ENCODE measurements at places on chromosomes 11 and 22.

DNA sequence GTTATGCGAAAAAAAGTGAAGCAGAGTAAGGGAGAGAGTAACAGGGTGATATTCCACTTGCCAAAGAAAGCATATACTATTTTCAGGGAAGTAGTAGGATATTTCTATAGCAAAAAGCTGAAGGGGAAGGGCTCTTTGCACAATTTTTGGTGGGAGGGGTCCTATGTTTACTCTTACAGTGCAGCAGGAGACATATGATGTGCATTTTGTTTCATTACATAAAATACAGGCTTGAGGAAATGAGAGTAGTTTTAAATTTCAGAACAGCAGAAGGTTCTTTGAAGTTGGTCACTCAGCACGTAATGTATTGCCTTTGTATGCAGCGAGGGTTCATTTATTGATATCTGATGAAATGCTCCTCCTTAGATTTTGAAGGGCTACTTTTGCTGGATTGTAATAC lies 3.1 kb upstream of the PIK3IP1 start:
- no peak for DNase-seq

GRCh38 chr11:116388146-116388545 lies 384.6 kb downstream of the BUD13 start:
- DNase-seq: no peak

DNA sequence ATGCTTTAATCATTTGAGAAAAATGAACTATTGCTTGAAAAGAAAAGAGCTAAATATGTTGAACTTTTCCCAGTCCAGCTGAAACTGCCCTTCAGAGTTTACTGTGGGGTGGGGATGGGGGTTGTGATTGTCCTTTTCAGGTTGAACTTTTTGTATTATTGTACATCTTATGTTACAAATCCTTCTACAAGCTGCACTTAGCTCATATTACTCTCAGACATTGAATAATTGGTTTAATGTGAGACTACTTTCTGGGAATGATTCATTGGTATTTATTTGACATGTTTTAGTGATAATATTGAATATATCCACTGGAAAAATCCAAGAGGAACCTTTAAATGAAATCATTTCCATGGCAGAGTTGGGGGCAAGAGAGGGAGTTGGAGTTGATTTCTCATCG lies 84.9 kb downstream of the ATXN10 start:
- no peak for DNase-seq

- DNase-seq: no peak
Observed at GRCh38 chr11:22884217-22884616, 23.9 kb upstream of the CCDC179 start.

DNA sequence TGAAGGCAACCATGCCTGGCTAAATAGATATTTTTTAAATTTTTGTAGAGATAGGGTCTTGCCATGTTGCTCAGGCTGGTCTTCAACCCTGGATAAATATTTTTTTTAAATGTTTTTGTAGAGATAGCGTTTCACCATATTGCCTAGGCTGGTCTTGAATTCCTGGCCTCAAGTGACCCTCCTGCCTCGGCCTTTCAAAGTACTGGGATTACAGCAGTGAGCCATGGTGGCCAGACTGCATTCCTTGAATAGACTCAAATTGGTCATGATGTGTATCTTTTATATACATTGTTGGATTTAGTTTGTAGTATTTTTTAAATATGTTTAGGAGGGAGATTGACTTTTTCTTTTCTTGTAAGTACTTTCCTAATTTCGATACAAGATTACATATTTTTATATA lies 325.7 kb upstream of the C11orf87 start:
- no peak for DNase-seq

GRCh38 chr11:92735039-92735438 lies 234.4 kb upstream of the MTNR1B start:
- DNase-seq: no peak

GRCh38 chr11:19352072-19352770 lies 111.5 kb upstream of the E2F8 start:
- no peak for DNase-seq

DNA sequence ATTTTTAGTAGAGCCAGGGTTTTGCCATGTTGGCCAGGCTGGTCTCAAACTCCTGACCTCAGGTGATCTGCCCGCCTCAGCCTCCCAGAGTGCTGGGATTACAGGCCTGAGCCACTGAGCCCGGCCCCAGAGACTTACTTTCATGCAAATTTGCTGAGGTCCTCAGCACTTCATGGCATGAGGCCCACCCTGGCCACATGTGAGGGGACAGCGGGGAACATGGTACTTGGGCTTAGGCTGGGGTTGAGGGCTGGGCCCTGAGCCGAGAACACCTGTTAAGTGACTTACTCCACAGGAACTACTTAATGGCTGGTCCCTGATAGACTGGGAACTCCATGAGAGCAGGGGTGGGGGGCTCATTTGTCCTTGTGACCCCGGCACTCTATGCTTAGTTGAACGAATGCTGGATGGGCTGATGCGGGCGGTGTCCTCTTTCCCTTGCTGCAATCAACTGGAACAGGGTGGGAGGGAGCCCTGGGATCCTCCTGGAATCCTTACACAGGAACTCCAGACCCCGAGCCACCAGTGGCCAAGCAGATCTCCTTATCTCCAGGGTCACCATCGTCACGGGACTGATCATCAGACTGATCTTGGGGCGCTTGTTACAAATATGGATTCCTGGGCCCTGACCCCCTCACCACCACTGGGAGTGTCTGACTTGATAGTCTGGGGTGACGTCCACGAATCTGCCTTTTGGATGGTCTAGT lies 1.0 kb downstream of the VSIG10L2 start:
- DNase-seq: no peak

DNA sequence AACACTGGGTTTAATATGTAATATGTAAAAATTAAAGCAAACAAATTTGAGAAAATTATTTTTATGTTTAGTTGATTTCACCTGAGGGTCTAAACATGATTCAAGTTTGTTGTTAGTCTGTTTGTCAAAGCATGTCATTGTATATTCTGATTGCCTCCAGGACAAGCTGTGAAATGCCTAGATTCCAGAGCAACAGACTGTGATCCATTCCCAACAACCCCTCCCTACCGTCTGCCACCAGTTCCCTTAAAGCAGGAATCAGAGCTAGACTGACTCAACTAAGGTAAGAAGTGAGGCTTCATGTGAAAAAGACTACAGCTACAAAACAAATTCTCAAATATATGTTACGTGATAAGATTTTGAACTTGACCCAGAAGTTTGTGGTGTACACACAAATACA lies 304.2 kb downstream of the RAB38 start:
- no peak for DNase-seq

DNA sequence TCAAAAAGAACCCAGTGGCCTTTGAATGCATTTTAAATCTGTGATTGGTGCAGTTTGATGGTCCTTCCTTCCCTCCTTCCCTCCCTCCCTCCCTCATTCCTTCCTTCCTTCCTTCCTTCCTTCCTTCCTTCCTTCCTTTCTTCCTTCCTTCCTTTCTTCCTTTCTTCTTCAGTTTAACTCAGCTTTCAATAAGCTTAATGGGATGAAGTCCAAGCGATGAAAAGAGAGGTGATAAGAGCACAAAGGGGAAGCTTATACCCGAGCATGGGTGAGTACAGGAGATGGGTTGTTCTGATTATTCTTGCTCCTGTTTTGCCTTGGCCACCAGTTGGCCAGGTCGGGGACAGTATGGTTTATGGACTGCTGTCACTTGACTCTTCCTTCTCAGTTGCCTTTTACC lies 605.6 kb downstream of the NTM start:
- DNase-seq: no peak

DNA sequence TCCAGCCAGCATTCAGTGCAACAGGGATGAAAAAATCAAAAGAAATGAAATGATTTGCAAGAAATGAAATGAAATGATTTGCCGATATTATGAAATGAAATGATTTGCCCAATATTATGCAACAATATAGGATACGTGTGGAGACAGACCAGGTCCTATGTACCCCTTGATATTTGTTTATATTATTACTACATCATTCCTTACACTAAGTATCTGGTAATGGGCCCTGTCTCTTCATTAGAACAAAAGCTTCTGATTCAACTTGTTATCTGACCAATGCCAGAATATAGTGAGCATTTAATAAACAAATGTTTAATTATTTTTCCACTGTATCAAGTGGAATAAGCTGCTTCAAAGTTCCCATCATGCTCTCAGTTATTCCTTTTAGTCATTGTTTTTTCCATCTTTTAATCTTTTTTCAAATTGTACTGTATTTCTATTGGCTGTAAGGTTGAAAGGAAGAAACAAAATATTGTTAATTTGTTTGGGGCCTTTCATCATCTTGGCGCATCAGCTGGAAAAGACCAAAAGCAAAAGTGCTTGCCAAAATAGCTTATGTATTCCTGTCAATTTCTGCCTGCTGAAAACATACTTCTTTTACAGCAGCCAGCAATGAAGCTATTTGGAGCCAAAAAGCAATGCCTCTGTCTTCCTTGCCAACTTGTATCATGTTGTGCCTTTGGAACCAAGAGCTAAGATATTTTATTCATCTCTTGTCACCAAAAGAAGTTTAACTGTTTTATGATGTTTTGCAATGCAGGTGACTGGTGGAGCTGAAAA lies 2314.9 kb downstream of the LRRC4C start:
- DNase-seq: no peak

DNA sequence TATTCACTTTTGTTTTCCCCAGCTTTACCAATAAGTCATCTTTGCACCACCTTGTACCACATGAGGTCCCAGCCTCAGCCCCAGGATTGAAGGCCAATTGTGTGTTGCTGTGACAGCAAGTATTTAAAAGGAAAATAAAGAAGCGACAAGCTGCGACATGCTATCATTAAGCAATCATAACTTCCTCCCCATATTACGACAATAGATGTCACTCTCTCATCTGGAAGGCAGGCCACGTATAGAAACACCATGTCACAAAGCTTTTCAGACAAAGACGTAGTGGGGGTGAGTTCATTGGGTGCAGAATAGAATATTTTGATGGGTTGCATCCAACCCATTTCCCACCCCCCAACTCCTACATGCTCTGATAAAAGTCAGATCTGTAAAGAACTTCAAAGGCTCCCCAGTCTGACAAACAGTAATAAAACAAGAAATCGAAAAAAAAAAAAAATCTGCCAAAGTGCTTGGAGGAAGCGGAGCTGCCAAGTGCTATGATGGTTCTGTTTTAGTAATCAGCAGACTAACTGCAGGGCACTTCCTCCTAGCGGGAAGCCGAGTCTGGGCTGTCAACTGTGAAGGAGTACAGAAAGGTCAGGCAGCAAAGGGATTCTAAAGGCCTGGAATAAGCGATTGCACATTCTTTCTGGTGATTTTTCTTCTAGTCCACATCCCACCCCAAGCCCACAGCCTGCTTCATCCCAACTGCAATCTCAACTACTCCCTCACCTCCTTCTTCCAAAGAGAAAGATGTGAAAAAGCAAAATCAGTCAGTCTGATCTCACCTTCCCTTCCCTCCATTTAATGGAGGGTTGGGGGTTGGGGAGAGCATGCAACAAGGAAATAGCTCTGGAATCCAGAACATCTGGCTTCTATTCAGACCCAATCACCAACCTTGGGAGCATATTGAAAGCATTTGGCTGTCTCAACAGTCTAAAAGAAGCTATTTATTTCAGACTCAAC lies 131.4 kb upstream of the UBASH3B start:
- DNase-seq: no peak

- DNase-seq: no peak
Observed at GRCh38 chr11:28400331-28401100, 292.3 kb downstream of the METTL15 start.

DNA sequence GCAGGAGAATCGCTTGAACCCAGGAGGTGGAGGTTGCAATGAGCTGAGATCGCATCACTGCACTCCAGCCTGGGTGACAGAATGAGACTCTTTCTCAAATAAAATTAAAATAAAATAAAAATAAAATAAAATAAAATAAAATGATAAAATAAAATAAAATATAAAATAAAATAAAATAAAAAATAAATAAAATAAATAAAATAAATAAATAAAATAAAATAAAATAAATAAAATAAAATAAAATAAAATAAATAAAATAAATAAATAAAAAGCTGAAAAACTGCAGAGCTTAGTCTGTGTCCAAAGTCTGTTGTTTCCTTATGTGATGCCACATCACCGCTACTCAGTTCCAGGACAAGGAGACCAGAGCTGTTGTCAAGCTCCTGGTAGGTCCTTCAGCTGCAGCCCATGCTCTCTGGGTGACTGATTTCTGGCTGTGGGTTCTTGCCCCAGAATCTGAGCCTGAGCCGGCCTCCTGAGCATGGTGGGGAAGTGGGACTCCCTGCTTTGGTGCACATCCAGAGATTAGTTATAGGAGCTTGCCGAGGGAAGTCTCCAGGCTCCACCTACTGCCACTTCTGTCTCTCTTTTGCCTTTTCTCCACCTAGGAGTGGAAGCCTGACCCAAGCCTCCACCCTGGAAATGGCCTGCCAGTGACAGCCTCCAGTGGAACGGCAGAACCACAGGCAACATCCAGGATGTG lies 31.3 kb upstream of the ADA2 start:
- DNase-seq: no peak

GRCh38 chr11:83836065-83836464 lies 549.9 kb upstream of the CCDC90B start:
- no peak for DNase-seq

DNA sequence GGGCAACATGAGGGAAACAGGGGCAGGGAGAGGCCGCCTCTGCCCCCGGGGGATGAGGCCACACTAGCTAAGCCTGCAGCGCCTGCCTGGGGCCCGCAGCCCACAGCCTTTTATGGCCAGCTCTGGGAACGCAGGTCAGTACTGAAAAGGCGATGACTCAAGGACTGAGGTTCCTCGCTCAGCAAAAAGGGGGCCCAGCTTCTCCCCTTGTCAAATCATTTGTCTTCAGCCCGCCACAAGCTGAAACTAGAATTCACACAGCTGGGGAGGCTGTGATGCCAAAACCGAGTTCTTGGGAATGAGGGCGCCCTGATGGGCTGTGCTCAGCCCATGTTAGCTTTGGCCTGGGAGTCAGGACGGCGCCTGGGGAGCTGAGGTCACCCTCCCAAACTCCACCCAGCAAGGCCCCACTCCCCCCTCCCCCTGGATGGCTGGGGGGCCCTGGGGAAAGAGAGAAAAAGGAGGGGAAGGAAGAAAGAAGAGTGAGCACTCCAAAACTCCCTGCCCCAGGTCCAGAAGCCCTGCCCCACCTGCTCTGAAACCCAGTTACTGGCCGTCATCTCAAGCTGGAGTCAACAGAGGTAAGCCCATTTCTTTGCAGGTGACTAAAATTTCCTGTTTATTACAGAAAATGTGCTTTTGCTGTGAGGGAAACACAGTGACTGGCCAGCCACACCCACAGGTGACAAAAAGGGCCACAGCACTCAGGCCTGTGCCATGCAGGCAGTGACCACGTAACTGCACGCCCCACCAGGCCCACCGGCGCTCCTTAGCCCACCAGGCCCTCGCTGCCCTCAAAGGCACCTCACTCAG lies 13.7 kb downstream of the EHD1 start:
- no peak for DNase-seq

DNA sequence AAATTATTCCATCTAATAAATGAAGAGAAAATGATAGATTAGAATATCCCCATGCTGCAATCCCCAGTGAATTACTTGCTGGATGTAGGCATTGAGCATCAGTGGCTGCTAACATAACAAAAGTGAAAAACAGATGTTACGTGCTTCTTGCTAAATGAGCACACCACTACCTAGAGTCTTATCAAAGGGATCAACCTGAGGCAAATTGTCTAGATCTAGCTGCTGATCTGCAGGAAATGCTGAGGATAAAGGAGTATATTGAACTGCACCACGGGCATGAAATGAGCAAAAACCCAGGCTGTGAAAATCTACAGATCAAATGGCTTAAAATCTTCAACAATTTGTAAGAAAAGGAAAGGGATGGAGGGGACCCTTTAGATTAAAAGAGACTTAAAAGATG lies 45.3 kb upstream of the SCUBE2 start:
- no peak for DNase-seq

Measured in GM19239 (cell line).